Fibroblast of mammary gland (primary cell): ENCODE measurements at places on chromosomes 1 and 21.

GRCh38 chr21:31262728-31263127 is 81.3 kb downstream of the TIAM1 start:
- DNase-seq, result peak; percentile 12

DNA sequence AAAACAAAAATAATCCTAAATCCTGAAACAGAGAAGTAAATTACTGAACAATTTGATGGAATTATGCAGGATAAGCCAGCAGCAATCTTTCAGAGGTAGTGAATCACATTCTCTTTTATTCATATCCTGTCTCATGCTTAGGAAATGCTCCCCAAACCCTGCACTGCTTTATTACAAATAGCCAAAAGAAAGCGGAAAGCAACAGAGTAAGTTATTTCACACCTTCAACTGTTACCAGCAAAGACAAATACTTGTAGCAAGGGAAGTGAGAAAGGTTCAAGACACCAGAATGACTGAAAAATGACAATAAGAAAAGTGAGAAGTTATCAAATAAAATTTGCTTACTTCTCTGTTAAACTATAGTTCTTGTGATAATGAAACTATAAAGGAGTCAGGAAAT is 6.2 kb downstream of the ZRANB2 start:
- DNase-seq, result no peak

DNA sequence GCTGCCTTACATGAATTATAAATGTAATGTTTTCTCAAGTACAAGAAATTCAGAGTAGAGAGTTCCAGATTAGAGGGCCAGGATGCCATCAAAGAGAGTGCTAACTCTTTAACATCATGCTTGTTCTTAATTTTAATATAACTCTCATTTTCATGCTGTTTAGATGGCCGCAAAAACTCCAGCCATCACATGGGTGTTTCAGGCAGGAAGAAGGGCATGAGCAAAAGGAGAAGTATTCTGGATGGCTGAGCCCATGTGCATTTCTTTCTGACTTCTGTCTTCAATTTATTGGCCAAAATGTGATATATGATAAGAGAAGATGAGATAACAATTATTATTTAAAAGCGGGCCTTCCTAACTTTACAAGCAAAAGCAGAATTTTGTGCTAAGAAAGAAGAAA is 1328.6 kb downstream of the MRPL39 start:
- DNase-seq, result no peak

GRCh38 chr1:163596541-163597258 is 274.9 kb downstream of the NUF2 start:
- no peak for DNase-seq

GRCh38 chr1:169288011-169288414 is 79.6 kb downstream of the NME7 start:
- no peak for DNase-seq

DNA sequence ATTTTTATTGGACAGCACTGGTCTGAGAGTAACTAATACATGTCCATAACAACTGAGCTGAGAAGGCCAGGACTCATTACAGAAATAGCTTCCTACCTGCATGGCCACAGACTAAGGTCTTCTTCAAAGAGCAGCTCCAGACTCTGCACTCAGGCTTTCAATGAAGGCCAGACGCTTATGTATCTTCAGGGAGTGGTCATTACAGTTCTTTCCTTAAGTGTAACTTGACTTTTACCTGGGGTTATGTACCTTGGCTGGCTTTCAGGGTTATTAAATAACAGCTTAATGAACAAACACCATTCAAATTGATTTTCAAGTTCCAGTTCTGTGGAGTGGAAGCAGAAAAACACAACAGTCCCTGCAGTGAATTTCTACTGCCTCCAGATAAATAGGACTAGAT is 23.8 kb upstream of the SLC22A15 start:
- DNase-seq, result no peak

DNA sequence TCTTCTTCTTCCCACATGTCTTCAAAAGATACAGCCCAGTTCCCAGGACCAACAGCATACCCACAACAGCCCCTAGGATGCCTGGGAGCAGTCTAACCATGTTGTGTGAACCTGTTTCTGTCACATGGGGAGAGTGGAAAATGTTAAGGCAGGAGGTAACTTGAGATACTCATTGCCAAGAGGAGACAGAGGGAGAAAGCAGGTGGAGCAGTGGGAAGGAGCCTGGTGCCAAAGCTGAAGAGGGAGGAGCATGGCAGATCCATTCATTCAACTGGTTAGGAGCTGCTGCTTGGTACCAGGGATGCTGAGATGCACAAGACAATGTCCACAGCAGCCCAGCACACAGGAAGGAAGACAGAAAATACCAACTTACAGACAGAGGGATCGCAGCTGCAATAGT is 149.8 kb upstream of the ETV3 start:
- DNase-seq, result no peak

DNA sequence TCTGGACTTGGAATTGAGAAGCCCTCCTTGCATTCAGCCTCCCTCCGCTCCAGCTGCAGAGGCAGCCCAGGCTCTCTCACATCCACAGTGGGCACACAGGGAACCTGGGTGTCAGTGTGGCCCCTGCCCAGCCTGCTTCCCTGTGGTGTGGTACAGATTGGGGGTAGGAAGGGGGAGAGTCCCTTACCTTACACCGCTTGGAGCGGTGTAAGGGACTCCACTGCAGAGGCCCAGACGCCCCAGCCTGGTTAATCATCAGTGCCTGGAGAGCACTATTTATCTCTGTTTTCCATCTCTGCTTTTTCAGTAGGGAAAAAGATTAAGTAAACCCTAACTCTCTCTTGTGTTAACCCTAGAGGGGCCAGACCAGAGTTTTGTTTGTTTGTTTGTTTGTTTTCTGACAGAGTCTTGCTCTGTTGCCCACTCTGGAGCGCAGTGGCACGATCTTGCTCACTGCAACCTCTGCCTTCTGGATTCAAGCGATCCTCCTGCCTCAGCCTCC is 803 bp upstream of the RHBG start:
- no peak for DNase-seq

- no peak for DNase-seq
Observed at GRCh38 chr1:8133190-8133589, 107.1 kb upstream of the ERRFI1 start.

GRCh38 chr1:177780096-177780700 is 189.7 kb downstream of the SEC16B start:
- DNase-seq, result peak; percentile 82

GRCh38 chr1:244234009-244234643 is 183.0 kb downstream of the ZBTB18 start:
- no peak for DNase-seq

- peak; percentile 99 for DNase-seq
Observed at GRCh38 chr21:35578347-35578782, 482.0 kb downstream of the SETD4 start.

GRCh38 chr1:153526132-153526543 is 9.7 kb downstream of the S100A6 start:
- no peak for DNase-seq

- DNase-seq, result no peak
Observed at GRCh38 chr1:174358786-174359453, 88.8 kb upstream of the GPR52 start.

DNA sequence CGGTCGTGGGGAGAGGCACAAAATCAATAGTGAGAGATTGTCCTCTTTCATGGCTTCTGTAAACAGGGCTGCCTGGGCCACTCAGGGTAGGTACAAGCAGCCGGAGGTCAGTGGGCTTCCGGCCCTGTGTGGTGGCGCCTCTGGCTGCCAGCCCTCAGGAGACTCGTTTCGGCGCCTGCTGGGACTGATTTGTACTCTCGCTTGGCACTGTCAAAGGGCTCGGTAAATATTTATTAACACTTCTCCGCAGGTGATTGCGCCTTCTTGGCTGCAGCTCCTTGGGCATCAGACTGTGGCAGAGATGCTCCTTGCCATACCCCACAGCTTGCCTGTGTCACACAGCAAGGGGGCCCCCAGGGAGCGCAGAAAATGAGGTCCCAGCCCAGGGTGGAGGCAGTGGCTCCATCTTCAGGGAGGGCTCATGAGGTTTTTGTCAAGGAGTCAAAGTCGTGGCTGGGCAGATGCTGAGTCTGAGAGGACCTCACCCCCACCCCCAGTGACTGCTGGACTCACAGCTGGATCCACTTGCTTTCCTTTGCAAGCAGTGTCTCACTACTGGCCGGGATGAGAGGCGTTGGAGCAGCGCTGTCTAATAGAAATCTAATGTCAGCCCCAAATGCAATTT is 262.5 kb downstream of the GRIK3 start:
- DNase-seq, result no peak

DNA sequence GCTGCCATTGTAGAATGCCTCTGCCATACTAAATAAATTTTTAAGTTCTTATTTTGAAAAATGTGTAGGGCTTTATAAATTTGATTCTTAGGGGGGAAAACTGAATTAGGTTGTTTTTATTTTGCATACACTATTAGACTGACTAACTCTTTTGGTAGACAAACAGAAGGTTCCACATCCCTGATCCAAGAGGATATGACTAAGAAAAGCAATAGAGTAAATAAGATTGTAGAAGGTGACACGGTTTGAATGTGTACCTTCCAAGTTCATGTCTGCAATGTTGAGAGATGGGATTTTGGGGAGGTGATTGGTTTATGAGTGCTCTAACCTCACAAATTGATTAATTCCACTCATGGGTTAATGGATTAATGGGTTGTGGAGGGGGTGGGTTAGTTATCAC is 127.9 kb downstream of the GLUL start:
- DNase-seq, result peak; percentile 19

DNA sequence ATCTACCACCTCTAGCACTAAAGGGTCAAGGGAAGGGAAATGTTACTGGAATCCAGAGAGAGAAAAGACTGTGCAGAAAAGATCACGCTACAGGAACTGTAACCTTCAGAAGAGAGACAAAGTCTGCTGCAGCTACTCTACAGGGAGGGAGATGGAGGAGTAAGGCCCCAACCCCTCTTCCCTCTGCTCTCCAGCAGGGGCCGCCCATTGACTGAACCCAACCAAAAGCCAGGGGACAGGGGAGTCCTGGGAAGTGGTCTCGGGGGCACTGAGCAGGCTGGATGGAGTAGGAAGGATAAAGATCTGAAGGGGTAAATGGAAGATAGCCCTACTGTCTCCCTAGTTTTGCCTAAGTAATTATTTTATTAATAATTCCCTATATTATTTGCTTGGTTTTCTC is 72.8 kb upstream of the NR5A2 start:
- no peak for DNase-seq

GRCh38 chr1:36778740-36779139 is 255.6 kb downstream of the GRIK3 start:
- DNase-seq, result no peak

DNA sequence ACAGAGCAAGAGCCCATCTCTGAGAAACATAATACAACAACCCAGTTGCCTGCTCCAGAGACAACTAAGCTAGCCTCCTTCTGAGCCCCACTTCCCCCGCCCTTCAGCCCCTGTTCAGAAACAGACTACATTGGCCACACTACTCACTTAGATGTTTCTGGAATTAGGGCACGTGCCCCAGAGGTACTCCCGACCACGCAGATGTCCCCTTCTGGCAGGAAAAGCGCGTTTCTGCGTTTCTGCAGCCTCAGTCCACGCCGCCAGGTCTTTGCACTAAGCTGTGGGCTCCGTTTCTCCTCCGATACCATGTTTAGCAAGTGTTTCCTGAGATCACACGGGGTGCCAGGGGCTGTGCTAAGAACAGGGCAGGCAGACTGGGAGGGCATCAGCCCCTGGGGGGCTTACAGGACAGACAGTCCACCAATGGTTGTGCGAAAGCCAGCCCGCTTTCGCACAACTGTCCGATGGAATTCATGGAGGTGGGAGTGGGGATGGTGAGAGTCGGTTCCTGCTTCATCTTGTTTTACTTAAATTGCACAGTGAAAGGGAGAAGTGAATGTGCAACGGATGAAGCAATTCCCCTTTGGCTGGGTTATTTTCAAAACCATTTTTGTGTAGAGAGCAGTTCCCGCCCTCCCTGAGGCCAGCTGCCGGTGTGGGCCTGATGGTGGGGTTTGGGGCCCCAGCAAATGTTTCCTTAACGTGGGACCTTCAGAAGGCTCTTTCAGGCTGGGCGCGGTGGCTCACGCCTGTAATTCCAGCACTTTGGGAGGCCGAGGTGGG is 2.7 kb downstream of the PIK3CD start:
- DNase-seq, result no peak

DNA sequence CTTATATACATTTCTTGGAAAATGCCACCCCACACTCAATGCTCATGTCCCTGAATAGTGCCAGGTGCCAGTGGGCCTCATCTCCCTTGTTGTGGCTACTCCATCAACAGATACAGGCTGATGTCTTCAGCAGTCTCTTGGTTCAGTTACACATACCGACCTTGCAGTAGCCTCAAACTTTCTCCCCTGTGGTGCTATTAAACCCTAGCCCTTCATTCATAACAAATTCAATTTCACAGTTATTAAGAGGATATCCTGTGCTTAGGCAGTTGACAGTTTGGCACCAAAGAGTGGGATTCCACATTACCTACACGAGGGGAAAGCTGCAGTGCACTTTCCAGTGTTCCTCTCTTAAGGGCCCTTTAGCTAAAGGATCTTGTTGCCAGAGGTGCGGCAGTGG is 35.9 kb upstream of the CAMK1G start:
- DNase-seq, result no peak

- DNase-seq, result peak; percentile 59
Observed at GRCh38 chr1:171742577-171742922, 685 bp upstream of the VAMP4 start.

- DNase-seq, result no peak
Observed at GRCh38 chr1:29213055-29213454, 17.7 kb downstream of the MECR start.

- no peak for DNase-seq
Observed at GRCh38 chr1:230281556-230281955, 144.6 kb downstream of the PGBD5 start.

DNA sequence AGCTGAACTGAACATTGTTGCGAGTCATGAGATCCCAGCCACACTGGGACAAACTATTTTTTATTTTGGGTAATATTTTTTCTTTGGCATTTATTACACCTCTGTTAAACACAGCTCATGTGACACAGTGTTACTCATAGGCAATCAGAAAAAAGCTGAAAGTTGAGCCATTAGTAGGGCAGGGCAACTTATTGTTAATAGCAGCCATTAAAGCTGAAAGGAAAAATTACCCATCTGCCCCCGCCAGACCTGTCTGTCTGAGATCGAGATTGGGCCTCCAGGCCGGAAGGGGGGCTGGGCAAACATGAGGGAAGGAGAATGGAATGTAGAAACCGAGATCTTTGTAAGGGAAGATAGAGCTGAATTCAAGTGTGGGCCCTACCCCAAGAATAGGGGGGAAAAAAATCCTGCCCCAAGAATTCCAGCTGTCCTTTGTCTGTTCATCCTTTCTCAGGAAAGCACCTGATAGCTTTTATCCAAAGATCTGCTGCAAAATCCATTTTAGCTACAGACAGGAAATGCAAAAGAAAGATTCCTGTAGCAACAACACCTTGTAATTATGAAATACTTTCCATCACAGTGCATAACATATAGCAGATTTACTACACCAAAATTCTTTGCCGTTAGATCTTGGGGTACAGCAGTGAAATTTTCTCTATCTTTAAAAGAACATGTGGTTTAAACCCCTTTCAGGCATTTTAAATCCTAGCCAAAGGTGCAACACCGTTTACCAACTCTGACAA is 212.8 kb downstream of the PBX1 start:
- peak; percentile 81 for DNase-seq

GRCh38 chr1:172537366-172537765 is 4.4 kb downstream of the SUCO start:
- peak; percentile 40 for DNase-seq

- DNase-seq, result no peak
Observed at GRCh38 chr1:235759336-235759735, 107.4 kb downstream of the LYST start.

- DNase-seq, result no peak
Observed at GRCh38 chr21:34179204-34179935, 106.0 kb downstream of the MRPS6 start.
